ENCODE measurements at places on chromosomes 6 and 20.

DNA sequence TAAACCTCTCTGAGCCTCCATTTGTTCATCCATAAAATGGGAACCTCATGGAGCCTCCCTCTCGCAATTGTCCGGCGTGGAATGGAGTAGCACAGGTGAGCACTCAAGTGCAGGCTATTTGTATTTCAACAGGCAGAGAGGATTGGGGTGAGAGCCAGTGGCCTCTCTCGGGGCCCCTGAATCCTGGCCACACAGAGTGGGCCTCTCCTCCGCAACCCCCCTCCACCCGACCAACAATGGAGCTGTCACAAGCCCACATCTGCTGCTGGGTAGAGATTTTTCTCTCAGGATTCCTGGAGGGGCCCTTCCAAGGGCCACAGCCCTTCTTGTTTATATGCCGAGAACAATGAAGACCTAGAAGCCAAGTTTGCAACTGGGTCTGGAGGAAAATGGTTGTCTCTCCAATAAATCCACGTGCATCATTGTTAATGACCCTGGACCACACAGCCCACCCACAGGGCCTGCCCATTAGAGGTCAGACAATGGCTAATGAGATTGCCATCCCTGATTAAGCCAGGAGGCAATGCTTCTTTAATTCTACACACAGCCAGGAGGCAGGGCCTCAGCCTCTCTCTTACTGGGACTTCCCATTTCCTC is 233.0 kb downstream of the ANKRD60 start:
- no peak for DNase-seq

DNA sequence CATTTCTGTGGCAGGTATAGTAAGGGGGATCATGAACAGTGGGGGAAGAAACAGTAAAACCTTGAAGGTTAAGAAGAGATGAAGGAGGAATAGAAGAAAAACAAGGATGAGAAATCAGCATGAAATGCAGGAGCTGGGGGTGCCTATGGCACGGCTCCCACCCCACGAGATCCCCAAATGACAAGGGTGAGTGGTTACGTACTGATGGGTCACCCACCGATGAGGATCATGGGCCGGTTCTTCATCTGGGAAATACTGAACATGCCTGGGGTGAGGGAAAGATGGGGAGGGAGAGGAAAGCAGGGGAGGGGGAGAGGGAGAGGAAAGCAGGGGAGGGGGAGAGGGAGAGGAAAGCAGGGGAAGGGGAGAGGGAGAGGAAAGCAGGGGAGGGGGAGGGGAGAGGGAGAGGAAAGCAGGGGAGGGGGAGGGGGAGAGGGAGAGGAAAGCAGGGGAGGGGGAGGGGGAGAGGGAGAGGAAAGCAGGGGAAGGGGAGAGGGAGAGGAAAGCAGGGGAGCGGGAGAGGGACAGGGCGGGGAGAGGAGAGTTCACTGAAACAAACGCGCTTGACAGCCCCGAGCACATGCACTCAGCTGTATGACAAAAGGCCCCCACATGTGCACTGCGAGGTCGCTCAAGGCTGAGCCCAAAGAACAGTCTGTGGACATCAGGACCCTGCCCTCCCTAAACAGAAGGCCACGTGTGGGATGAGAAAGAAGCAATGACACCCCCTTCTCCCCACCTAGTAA is 25.3 kb downstream of the MOCS1 start:
- no peak for DNase-seq

GRCh38 chr6:24149836-24150235 is 23.8 kb downstream of the NRSN1 start:
- no peak for DNase-seq

DNA sequence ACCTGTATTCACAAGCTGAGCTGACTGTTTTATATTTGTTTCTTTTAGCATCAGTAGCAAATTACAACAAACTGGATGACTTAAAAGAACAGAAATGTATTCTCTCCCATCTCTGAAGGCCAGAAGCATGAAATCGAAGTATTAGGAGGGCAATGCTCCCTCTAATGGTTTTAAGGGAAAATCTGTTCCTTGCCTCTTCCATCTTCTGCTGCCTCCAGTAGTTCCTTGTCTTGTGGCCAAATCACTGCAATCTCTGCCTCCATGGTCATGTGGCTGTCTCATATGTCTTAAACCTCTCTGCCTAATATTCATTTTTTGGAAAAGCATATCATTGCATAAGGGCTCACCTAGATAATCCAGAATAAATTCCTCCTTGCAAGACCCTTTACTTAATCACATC is 25.2 kb upstream of the ASCC3 start:
- no peak for DNase-seq

DNA sequence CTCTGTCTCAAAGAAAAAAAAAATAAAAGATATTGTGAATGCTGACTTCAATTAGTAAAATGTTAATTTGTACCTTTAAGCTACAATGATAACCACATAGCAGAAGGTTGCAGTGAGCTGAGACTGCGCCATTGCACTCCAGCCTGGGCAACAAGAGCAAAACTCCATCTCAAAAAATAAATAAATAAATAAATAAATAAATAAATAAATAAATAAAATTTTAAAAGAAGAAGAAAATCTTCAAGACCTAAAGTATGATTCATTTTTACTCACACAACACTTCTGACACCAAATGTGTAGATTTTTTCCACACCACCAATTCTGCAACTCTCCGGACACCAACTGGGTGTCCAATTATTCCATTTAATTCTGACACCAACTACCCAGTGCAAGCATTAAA is 28.8 kb upstream of the MBOAT1 start:
- DNase-seq: no peak

DNA sequence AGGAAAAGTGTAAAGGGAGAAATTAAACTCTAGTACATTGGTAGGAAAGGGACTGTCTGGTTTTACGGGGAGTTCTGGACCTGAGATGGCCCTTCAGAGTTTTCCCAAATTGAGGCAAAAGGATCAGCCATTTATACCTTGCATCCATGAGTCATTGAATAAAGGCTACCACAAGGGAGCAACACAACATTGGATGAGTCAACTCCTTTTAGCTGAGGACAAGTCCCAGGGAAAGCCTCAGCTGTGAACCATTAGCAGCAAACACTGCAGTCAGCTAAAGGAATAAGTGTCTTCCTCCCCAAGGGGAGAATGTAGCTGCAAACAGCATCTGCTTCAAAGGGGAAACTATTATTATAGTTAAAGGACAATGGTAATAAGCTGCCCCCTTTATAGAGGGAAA is 468.7 kb upstream of the ID4 start:
- DNase-seq: no peak

- no peak for DNase-seq
Observed at GRCh38 chr20:12413116-12413515, 495.4 kb downstream of the BTBD3 start.

GRCh38 chr20:56362833-56363413 is 4.1 kb downstream of the FAM210B start:
- no peak for DNase-seq

GRCh38 chr6:111806165-111806547 is 67.1 kb downstream of the FYN start:
- no peak for DNase-seq

- DNase-seq: no peak
Observed at GRCh38 chr6:90214461-90214860, 82.2 kb downstream of the BACH2 start.

GRCh38 chr20:60589623-60590022 is 631.4 kb downstream of the CDH26 start:
- DNase-seq: no peak

Measured in CD4-positive, alpha-beta T cell treated with Interferon gamma for 1 hour (primary cell).